ENCODE measurements at places on chromosomes 11 and 22.

- no peak for DNase-seq
These were observed 1.9 kb upstream of the ESS2 start for GRCh38 chr22:19146215-19146968.

DNA sequence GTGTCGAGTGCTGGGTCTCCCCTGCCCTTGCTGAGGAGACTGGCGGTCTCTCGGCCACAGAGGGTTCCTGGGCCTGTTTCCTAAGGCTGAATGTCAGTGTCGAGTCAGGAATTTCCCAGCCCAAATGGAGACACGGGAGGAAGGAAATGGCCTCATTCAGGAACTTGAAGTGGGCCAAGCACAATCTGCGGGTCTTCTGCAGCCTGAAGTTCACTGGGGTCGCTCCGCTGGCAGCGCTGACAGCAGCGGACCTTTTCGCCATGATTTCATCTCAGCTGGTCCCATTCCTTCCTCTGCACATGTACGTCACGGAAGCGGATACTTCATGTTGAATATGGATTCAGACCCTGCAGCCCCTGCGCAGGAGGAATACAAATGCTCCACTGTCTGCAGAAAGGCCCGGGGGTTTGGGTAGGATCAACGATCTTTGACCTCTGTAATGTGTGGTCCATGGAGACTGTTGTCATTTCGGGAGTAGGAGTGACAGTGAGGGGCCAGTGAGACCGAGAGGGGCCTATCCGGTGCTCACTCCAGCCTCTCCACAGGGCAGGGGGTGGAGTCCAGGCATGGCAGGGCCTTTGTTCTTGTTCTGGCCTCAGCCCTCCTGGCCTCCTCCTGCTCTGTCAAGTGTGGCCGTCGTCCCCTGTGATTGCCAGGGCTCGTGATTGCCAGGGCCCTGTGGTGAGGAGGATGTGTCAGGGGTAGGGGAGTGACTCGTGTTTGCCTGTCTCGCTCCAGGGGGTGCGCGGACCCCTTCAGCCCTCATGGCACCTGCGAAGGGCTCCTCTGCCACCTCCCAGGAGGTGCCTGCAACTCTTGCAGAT lies 402.3 kb downstream of the TBC1D22A start:
- DNase-seq, result no peak

DNA sequence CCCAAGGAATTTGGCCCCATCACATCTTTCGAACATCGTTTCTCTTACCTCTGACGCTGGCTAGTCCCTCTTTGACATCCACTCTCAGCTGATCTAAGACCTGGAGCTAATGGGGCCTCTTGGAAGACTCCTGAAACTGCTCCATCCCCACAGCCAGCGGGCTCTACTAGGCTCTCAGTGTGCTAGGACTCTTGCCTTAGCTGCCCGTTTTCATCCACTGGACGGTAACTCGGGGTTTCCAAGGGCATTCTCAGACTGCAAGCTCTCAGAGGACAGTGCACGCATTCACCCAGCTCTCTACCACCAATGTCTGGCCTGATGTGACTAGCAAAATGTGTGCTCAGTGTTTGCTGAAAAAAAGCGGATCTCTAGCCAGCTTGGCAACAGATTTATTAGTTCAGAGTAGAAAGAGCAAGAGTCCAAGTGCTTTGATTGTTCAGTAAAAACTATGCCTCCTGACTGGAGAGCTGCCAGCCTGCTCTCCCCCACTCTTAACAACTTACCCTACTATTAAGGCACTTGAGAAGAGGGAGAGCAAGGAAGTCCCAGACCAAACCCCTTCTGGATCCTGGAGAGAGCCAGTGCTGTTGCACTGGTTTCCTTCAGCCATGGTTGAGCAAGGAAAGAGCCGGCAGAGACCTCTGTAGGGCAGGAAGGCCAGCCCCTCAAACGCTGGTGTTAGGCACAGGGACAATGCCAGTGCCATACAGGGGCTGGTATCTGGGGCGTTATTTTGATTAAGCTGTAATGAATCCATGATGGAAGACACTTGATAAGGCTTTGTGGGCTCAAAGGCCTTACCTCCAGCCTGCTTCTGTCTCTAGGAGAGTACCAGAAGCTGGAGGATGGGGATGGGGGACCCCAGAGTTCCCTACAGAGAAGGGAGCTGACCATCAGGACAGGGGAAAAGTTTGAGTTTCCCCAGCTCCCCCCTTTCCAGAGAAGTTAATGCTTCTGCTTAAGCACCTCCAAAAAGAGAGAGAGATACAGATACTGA lies 9.2 kb downstream of the RELA start:
- DNase-seq, result no peak

GRCh38 chr11:83092488-83093384 lies 21.0 kb upstream of the RAB30 start:
- no peak for DNase-seq

DNA sequence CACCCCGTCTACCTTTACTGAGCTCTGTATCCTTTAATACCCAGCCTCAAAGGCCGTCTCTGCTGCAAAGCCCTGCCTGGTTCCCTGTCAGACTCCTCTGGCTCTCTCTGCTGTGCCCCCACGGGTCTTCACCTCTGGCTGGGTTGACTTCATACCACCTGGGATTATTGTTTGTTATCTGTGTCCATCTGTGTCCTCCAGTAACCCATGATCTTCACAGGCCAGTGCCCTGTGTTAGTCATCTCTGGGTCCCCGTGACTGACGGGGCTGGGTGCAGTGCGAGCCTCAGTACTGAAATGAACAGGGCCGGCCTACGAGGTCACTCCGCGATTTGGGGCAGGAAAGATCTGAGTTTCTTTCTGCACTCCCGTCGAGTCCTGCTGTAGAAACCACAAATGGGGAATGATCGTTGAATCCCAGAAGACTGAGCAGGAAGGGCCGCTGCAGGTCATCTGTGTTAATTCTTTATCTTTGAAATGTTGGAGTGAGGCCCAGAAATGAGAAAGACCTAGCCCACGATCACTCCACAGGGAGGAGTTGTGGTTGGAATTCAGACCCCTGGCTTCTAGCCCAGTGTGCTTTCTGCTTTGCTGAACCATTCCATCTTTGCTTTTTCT lies 12.3 kb upstream of the TUB start:
- DNase-seq, result no peak

DNA sequence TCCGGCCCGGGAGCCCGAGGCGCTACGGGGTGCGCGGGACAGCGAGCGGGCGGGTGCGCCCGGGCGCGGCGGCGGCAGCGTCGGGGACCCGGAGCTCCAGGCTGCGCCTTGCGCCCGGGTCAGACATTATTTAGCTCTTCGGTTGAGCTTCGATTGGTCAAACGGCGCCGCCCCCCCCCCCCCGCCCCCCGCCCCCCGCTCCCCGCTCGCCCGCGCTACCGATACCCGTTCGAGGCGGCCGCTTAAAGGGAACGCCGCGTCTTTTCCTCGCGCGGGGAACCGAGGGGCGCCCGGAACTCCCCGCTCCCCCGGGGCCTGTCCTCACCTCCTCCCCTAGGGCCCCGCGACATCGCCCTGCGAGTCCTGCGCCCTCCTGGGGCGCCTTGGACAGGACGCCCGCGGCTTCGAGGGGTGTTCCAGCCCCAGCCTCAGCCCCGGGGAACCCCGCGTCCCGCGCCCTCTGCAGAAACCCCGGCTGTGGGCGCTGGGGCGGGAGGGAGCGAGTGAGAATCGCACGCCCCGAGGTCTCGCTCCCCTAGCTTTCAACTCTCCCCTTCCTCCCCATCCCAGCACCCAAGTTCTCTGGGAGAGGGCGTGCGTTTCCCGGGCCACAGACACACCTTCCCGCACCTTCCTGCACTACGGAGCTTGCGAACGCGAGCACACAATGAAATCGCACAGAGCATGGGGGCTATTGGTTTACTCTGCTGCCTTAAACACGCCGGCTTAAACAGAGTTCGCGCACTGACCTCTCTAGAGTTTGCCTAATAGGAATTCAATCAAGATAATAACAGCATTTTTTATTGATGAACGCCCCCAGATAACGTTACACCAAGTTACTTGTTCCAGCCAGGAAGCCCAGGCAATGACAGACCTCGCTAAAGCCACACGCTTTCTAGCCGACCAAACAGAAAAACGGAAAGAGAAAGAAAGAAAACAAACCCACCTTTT lies at the start of gene BDNF:
Gene BDNF (minus strand): TSS at position 105 of the 951 bp plus-strand sequence. CDS start 41,891 bp downstream, outside the sequence.
- DNase-seq, result no peak

DNA sequence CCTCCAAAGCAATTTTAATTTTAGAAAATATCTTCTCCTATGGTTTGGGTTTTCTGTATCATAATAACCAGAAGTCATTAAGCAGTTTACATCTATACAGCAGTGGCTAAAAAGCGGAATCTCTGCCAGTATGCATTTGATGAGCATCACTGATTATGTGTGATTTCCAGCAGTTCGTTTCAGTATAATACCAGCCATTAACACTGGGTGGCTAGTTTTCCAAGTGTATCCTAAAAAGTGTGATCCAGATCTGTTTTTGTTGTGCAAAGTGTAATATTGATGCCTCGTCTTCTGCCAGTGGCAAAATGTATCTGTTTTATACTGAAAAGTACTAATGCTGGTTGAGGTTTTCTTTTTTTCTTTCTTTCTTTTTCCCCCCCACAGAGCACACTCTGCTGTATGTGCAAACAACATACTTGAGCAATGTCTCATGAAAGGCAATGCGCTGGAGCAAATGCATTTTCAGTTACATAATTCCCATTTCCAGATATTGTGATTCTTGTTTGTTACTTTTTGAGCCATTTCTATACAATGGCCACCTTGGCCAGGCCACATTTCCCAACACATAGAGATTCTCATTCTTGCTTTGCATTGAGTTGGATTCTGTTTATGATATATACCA lies 64.2 kb downstream of the SLC36A4 start:
- DNase-seq, result no peak

GRCh38 chr22:28882545-28882877 lies 861 bp upstream of the ZNRF3 start:
- DNase-seq, result no peak
